ENCODE measurements at places on chromosomes 1 and 21. TPM values are rescaled to one million over a fixed set of nuclear protein-coding genes. Genes with fewer than 3 reads are reported as not detected.

DNA sequence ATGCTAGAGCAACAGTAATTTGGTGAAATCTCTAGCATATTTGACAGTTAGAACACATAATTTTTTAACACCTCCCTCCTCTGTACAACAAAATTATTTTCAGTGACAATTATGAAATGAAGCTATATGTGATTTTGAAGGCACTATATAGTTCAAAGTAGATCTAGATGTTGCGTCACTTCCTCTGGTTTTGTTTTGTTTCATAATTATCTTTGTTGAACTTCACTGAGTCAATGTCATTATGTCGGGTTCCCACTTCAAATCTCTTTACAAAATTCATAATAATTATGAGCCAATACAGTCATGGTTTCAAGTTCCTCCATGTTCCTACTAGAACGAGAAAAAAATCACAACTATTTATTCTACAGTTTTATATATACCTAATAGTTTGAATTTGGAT lies 254.8 kb upstream of the PLXNA2 start:
- no peak for DNase-seq

The GJC2 gene
- total RNA-seq, result 0.96 TPM

The TMEM52 gene
- 5.3 TPM for total RNA-seq

The SHE gene
- 5.2 TPM for total RNA-seq

The NKAIN1 gene
- not detected for total RNA-seq

GRCh38 chr1:182242641-182243040 lies 148.9 kb downstream of the GLUL start:
- no peak for DNase-seq

The SIM2 gene
- total RNA-seq, result not detected

GRCh38 chr1:155044812-155045657 lies 6.1 kb upstream of the ADAM15 start:
- DNase-seq, result peak; percentile 85

- peak; percentile 71 for DNase-seq
Observed at GRCh38 chr1:52368383-52369172, 2.6 kb upstream of the CC2D1B start.

The PRAMEF9 gene
- total RNA-seq, result not detected

- DNase-seq, result no peak
Observed at GRCh38 chr21:44647222-44647552, 973 bp downstream of the KRTAP10-11 start.

The KIRREL1 gene
- total RNA-seq, result 18.3 TPM

The GBP2 gene
- total RNA-seq, result 47.5 TPM

GRCh38 chr1:90725657-90726424 lies 8.7 kb upstream of the BARHL2 start:
- no peak for DNase-seq

The SLFNL1 gene
- 1.3 TPM for total RNA-seq

GRCh38 chr1:220652995-220653394 lies 37.2 kb upstream of the C1orf115 start:
- no peak for DNase-seq

The CKS1B gene
- not detected for total RNA-seq

The CHD5 gene
- total RNA-seq, result 1.00 TPM

- DNase-seq, result no peak
Observed at GRCh38 chr1:200118779-200119505, 91.4 kb downstream of the NR5A2 start.

- DNase-seq, result no peak
Observed at GRCh38 chr1:227004796-227005195, 64.7 kb downstream of the COQ8A start.

GRCh38 chr1:170749549-170749948 lies 85.6 kb downstream of the PRRX1 start:
- no peak for DNase-seq

The CELA3B gene
- not detected for total RNA-seq

DNA sequence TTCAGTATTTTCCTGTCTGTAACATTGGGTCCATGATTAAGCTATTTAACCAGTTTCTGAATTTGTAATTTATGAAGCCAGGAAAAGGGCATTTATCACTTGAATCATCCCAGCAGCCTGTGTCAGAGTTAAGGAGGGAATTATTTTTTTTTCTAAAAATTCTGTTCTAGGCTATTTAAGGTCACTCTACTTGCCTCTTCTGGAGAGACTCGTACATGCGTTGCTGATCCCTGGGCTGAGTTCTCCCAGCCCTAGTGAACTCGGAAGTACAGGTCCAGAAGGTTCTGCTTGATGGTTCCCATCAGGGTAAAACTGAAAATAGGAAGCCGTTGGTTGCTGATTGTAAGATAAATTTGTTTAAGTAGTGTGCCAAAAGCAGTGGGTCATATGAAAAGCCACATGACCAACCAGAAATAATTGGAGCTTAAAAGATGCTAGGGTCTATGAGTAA lies 90.7 kb downstream of the GPR88 start:
- no peak for DNase-seq

The MPL gene
- 0.32 TPM for total RNA-seq

GRCh38 chr1:230187290-230187689 lies 120.3 kb downstream of the GALNT2 start:
- no peak for DNase-seq

DNA sequence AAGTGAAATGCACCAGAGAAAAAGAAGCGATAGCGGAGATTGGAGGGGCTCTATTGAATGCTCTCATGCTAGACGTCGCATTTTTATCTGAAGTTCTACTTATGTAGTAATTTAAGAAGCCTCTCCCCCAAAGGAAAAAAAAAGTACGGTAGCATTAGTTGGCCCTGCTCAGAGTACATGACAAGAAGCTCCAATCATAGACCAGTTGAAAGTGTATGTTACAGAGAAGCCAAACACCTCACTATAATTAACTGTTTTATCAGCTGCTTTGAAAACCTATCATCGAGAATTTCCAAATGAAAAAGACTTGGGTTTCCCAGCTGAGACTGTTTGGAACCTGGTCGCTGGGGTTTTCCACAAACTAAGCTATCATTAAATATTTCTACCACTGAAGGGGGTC lies 19.6 kb upstream of the OVAAL start:
- no peak for DNase-seq

The BEST4 gene
- total RNA-seq, result 208 TPM

GRCh38 chr1:17605582-17606344 lies 66.3 kb downstream of the ARHGEF10L start:
- no peak for DNase-seq

- no peak for DNase-seq
Observed at GRCh38 chr1:115138271-115138670, 49.0 kb upstream of the TSPAN2 start.

The UBL4B gene
- total RNA-seq, result not detected

DNA sequence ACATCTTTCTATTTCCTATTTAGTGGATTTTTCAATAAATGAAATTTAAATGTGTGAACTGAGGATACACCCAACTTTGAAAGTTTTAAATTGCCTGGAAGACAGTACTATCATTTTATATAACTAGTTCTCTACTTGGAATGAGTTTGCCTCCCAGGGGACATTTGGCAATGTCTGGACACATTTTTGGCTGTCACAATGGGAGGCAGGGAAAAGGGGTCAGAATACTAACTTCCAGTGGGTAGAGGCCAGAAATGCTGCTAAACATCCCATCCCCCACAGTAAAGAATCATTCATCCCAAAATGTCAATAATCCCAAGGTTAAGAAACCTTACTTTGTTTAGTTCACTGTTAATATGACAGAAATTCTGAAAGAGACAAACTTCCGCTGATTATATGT lies 13.2 kb upstream of the NRAS start:
- DNase-seq, result no peak

DNA sequence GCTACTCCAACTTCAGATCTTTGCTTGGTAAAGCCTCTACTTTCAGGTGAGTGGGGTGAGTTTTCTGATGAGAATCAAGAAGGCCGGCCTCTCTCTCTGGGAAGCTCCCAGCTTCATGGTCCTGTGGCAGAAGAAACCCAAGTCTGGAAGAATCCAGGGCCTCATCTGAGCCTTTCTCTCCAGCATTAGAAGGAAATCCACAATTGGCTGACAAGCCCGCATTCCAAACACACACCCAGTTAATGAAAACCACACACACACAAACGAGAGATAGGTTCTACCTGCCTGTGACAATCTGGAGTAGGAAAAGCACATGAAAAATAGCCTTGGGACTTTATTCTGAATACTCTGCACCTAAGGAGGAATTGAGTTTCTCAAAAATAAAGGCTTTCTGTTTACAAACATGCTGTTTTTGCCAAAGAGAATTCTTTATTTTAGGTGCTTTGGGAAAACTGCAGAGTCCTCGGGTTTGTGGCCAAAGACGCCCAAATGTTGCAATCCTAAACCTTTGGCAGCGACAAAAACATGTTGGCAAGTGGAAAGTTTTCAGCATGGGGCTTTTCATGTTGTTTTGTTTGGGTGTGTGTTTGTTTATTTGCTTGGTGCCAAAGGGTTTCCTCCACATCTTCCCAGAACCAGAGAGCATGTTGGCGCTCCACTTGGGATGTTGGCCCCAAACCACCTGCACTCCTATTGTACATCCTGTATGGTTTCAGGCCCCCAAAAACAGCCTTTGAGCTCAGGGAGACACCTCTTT lies 216.2 kb downstream of the SETD4 start:
- no peak for DNase-seq

GRCh38 chr1:41419584-41420295 lies 58.5 kb downstream of the FOXO6 start:
- no peak for DNase-seq

GRCh38 chr1:203599875-203600781 lies 26.5 kb upstream of the ATP2B4 start:
- DNase-seq, result no peak

- no peak for DNase-seq
Observed at GRCh38 chr1:89407360-89407759, 43.5 kb downstream of the GBP6 start.

The GRIK1 gene
- not detected for total RNA-seq

The FCAMR gene
- total RNA-seq, result 2.4 TPM

DNA sequence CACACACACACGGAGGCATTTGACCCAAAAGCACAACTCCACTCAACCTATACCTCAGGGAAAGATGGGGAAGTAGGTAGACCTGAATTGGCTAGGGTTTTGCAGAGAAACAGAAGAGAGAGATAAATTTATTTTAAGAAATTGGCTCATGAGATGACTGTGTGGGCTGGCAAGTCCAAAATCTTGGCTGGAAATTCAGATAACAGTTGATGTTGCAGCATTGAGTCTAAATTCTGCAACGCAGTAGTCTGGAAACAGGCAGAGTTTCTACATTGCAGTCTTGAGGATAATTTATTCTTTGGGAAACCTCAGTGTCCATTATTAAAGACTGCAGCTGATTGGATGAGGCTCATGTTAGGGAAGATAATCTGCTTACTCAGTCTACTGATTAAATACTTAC lies 4.3 kb upstream of the LCE2B start:
- DNase-seq, result no peak

DNA sequence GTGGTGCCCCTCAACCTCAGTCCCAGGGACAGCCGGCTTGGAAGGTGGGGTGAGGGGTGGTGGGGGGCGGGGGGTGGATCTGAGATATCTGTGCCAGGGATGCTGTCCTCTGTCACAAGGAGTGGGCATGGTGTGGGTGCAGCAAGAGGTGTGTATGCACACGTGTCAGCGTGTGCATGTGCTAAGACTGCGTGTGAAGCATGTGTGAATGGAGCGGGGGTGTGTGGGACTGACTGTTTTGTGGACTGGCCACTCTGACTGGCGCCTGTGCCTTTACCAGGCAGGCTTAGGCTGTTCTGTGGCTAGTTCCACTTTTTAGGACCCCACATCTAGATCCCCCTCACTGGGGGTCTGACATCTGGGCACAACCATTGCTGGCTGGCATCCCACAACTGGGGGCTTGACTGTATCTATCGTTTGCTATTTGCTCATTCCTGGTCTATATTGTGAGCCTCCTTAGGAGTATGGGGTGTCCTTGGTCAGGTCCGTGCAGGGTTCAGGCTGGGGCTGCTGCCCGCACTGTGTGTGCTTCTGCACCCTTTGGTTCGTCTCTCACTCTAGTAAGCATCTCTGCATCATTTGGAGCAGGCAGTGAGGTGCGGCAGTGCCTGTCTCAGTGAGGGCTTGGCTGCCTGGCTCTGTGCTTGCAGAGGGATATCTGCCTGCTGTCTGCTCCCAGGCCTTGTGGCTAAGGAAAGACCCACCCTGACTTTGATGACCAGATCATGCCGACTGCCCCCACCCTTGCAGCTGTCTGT lies 1.9 kb downstream of the AMPD2 start:
- no peak for DNase-seq

The UBQLN4 gene
- 7.9 TPM for total RNA-seq

The CIART gene
- 0.60 TPM for total RNA-seq

DNA sequence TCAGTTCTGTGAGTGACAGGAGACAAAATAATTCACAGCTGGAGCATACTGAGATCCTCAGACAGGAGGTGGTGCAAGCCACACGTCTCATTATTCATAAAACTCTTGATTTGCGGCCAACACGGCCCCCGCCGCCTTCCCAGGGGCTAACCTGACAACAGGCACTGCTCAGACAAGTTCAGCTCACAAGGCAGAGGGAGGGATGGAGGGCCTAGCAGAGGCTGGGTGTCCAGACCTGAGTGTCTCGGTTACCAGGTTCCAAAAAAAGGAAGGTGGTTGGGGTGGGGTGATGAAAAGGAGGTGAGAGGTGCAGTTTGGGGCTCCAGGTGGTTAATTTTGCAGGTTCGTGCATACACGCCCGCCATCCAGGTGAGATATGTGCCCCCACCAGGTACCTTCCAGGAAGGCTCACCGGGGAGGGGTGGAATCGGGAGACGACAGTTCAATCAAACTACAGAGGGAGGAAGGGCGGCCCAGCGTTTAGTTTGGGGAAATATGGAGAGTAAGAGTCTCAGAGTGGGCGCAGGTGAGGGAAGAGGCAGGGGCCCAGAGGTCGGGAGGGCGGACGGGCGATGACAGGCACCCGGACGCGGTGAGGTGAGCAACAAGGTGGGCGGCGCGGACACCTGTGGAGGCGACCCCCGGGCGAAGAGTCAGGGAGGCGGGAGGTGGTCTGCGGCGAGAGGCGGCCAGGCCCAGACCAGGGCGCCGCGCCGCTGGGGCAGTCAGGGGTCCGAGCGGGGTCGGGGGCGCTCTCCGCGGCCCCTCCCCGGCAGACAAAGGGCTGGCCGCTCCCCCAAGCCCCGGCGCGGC lies 629 bp downstream of the CTNNBIP1 start:
- peak; percentile 34 for DNase-seq

The PTGS2 gene
- 5.9 TPM for total RNA-seq

DNA sequence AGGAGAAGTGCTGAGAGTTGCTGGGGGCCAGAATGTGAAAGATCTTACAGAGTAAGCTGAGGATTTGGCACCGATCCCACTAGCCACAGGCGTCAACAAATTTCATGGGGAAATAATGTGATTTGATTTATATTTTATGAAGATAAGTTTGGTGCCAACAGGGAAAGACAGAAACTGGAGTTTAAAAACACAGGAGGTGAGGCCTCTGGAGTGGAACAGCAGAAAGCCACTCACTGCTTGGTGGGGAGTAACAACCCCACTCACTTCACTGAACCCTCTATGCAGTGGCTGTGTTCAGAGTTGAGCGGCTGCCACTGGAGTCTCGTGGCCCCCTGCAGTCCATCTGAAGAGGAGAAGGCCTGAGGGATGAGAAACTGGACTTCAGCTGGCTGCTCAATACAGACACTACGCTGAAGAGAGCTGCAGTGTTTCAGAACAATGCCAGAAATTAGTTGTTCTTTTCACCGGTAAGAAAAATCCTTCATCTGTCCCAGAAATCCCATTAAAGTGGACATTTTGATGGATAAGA lies 48.0 kb upstream of the RXRG start:
- no peak for DNase-seq
